ENCODE measurements at places on chromosomes 6 and 20. TPM values are rescaled to one million over a fixed set of nuclear protein-coding genes. Genes with fewer than 3 reads are reported as not detected.
A peak's percentile ranks its signal among the peaks of the same experiment; 100 is the strongest.

TTLL9 gene
- 0.41 TPM for total RNA-seq

CRISP3 gene
- total RNA-seq, result not detected

SYNDIG1 gene
- 8.7 TPM for total RNA-seq

SNAP25 gene
- total RNA-seq, result 3.9 TPM

DNA sequence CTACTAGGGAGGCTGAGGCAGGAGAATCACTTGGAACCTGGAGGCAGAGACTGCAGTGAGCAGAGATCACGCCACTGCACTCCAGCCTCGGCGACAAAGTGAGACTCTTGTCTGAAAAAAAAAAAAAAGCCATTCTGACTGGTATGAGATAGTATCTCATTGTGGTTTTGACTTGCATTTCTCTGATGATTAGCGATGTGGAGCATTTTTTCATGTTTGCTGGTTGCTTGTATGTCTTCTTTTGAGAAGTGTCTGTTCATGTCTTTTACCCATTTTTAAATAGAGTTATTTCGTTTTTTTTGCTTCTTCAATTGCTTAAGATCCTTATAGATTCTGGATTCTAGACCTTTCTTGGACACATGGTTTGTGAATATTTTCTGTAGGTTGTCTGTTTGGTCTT is 103.5 kb upstream of the SIM1 start:
- no peaks in the 10 kb centered on the region for H3K4me1 ChIP-seq
- peaks cover 2% of the 10 kb centered on the region for H3K36me3 ChIP-seq
- H3K27me3 ChIP-seq, result no peaks in the 10 kb centered on the region

DNA sequence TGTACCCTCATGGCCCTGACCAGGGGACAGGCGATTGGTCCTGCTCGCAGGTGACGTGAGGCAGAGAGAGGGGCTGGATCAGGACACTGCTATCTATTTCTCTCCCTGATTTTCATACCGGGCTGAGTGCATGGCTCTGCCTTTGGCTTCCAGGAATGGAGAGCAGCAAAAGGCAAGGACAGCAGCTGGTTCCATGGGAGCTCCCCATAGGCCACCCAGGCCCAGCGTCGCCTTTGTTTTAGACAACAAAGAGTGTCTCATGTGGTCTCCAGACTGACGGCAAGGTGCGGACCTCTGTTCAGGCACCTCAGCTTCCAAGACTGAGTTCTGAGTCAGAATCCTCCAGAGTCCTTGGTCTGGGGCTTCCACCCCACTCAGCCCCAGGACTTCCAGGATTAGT is 123.1 kb downstream of the VEGFA start:
- no peak overlapping the region for H3K27ac ChIP-seq
- DNase-seq, result no peak
- H3K27me3 ChIP-seq, result peaks cover 12% of the 10 kb centered on the region

DNA sequence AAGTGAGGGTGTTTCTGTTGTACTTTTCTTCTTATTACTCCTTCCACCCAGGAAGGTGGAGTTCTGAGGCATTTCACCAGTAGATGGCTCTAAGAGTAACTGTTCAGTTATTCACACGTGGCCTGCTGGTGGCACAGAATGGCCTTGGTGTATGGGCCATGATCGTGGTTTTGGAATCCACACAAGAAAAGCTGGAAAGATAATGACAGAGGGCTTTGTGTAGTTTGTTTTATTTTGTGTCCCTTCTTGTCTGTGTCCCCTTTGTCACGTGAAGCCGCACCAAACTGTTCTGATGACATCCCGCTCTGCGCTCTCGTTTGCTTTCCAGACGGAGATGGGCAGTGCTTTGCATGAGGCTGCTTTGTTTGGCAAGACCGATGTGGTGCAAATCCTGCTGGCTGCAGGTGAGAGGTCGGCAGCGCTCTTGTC is 93.4 kb downstream of the ANKS1A start:
- H3K27ac ChIP-seq, result no peak overlapping the region
- H3K4me3 ChIP-seq, result no peak overlapping the region
- DNase-seq, result peak; percentile 6
- no peaks in the 10 kb centered on the region for H3K27me3 ChIP-seq
